ENCODE measurements at places on chromosomes 11 and 22.
A peak's percentile ranks its signal among the peaks of the same experiment; 100 is the strongest.

- no peak for DNase-seq
Measured at GRCh38 chr11:118708296-118708695, 28.8 kb upstream of the TREH start.

- DNase-seq = no peak
Measured at GRCh38 chr11:64466115-64466718, 107.3 kb downstream of the RPS6KA4 start.

DNA sequence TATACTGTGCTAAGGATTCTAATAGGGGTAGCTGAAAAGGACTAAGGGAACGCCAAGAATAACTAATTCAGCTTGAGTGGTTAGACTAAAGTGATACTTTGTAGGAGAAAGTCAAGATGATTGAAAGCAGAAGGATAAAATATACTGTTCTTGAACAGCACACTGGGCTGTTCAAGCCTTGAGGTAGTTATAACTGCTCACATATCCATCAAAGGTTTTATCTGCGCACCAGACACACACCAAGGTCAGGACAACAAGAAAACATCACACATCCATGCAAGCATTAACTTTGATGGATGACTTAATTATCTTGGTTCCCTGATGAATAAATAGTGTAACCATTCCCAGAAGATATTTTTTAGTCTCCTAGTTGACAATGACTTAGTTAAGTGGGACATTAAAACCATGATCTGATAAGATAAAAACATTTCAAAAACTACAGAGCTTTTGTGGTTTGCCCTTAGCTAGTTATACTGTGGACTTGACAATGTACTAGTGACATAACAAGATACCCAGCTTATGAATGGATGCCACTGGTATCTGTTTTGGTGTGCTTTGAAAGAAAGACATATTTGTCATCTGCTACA lies 728.9 kb downstream of the JRKL start:
- no peak for DNase-seq

DNA sequence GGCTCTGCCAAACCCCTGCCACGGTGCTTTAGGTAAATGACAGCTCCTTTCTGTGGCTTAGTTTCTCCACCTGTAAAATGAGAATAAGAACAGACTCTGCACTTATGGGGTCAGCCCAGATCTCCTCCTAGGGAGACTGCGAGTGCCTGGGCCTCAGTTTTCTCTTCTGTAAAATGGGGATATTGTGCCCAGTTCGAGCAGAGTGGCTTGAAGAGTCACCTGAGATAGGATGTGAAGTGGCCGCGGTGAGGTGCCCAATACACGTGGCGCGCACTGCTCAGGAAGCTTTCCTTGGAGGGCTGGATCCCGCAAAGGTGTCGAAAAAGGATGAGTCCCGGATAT lies 473 bp upstream of the EMID1 start:
- DNase-seq = no peak

DNA sequence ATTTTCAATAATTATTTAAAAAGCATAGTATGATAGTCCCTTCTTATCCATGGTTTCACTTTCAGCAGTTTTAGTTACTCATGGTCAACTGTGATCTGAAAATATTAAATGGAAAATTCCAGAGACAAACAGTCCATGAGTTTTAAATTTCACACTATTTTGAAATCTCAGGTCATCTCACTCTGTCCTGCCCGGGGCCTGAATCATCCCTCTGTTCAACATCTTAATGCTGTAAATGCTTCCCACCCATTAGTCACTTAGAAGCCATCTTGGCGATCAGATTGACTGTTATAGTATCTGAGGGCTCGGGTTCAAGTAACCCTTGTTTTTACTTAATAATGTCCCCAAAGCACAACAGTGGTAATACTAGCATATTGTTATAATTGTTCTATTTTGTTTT lies 1509.3 kb downstream of the FAM181B start:
- DNase-seq = no peak

DNA sequence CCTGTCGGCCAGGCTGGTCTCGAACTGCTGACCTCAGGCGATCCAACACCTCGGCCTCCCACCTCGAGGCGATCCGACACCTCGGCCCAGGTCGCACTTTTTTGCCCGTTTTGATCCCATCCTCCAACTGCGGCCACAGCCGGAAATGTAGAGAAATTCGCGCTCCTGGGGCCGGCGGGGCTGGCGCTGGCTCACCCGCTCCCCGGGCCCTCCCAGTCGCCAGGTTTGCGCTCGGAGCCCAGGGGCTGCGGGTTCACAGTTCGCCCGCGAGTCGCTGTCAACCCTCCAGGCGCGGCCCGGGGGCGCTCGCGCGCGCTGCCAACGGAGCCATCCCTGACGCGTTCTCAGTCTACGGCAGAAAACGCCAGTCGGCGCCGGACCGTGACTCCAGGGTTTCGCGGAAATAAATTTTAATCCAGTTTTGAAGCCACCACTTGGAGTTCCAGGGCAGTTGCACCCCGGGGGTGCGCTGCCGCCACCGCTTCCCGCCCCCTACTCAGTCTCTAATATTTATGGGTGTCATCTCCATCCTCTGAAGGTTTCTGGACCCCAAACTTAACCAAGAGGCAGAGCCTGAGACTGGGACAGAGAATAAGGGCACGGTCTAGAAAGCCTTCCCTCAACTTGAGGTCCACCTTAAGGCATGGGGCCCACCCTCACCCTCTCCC lies 1.5 kb upstream of the KLHDC7B start:
- DNase-seq = peak; percentile 76

Measured in stimulated activated CD8-positive, alpha-beta memory T cell treated with anti-CD3 and anti-CD28 coated beads, Interleukin-7, amount 100 ng/mL, for 1 hour (primary cell).